PC-3 (cell line): ENCODE measurements at places on chromosomes 6 and 20.

- DNase-seq = peak; percentile 81
Measured at GRCh38 chr6:129774697-129775447, 64.9 kb upstream of the ARHGAP18 start.

GRCh38 chr20:49510562-49511122 lies 28.2 kb upstream of the KCNB1 start:
- peak; percentile 53 for DNase-seq

DNA sequence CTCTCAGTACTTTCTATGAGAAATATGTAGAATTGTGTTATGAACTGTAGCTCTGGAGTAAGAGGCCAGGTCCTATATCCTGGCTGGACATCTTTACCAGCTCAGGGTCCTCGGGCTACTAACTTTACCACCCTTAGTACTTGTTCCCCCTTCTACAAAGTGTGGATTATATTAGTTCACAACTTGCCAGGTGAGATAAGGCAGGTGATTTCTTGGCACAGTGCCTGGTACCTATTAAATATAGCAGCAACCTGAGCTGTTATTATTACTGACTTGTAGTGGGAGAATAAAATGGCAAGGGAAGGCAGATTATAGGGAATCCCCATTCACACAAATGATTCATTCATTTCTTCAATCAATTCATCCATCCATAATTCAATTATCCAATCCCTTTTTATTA lies 150.1 kb downstream of the DOK5 start:
- DNase-seq = no peak

GRCh38 chr6:28860581-28860980 lies 63.2 kb downstream of the TRIM27 start:
- DNase-seq = no peak

DNA sequence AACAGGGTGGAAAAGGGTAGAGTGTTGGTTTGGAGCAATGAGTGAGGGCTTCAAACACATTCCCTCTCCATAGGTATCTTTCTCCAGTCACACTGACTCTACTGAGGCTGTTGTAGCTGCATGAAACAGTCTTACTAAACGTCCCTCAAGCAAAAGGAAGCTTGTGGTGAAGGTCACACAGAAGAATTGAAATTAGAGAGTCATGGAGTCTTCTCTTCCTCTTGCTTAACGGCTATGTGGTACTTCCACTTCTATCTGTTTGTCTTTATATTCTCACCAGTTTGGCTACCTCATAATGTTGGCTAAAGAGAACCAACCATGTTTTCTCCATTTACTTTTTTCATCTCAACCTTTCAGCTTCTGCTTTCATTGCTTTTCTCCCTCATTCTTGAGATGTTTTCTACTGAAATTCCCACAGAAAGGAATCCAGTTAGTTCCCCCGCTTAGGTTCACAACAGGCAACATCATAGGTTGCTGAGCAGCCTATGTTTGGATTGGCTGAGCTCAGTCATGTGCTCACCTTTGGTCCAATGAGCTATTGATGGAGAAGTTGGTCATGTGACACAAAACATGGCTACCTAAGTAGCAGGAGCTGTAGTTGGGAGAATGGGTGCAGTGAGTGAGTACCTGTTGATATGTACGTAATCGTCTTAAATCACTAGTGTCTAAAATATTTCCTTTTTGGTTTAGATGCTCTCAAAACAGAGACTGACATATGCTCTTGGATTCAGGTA lies 99.8 kb downstream of the SNAP25 start:
- DNase-seq = no peak

DNA sequence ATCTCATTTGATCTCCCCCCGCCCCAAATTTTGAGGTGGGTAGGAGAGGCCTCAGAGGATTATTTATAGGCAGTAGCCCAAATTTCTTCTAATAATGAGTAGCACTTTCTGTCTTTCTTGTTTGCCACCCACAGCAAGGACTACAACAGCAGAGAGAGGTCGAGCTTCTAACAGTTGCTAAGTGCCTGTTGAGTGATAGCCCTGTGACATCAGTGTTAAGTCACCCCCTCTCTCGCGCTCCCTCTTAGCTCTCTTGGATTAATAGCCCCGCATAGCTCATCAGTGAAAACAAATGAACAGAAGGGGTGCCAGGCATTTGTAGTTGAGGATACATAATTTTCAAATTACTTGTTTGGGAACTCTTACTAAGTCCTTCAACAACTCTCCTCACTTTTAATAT lies 3.5 kb downstream of the ANKRD60 start:
- no peak for DNase-seq

- peak; percentile 57 for DNase-seq
Measured at GRCh38 chr6:128519132-128519930, 1.1 kb downstream of the PTPRK start.

- no peak for DNase-seq
Measured at GRCh38 chr6:74458536-74458935, 747.3 kb downstream of the COL12A1 start.

DNA sequence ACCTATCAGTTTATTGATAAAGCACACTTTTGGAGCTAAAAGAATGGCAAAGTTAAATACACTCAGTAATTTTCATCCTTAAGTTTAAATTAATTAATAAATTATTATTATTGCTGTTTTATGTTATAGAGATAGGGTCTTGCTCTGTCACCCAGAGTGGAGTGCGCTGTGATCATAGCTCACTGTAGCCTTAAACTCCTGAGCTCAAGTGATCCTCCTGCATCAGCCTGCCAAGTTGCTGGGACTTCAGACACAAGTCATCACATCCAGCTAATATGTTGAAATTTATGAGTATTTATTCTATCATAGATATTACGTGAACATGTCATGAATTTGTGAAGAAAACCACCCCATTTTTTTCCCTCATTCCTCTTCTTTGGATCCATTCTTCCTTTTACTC lies 64.2 kb downstream of the GJA1 start:
- DNase-seq = no peak

- DNase-seq = no peak
Measured at GRCh38 chr6:90110971-90111370, 185.7 kb downstream of the BACH2 start.

- DNase-seq = no peak
Measured at GRCh38 chr6:157650801-157651200, 172.2 kb upstream of the SNX9 start.

GRCh38 chr6:119145111-119145510 lies 66.6 kb upstream of the FAM184A start:
- DNase-seq = peak; percentile 72

- DNase-seq = peak; percentile 2
Measured at GRCh38 chr6:163226836-163227485, 187.6 kb upstream of the QKI start.

DNA sequence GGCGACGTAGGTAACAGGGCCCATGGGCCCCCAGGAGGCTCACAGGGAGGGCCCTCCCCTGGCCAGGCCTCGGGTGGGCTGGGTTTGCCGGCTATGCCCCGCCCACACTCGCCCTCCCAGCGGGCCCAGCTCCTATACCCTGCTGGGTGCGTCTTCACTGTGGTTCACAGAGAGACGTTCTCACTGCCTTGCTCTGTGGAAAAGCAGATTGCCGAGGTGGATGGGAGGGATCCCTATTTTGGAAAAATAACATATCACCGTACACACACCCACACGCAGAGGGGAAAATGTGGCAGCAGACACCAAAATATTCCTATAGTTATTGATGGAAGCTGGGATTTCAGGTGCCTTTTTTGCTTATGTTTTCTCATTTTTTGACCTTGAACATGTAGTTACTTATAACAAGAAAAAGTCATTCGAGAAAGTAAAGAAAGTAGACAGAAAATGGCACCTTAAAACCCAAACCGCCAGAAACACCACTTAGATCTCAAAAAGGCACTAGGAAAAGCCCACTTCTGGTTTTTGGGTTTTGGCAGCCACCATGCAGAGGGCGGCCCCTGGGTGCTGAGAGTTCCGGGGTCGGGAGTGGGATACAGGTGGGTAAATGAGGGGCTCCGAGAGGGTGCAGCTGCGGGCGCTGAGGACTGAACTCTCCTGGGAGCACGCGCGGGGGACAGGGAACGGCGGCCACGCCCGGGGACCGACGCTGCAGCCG lies 49.4 kb downstream of the TMEM242 start:
- no peak for DNase-seq

GRCh38 chr20:50595433-50595895 lies 85.3 kb downstream of the PTPN1 start:
- no peak for DNase-seq
